Activated B cell treated with CpG ODN at 0.5 μM for 24 hours (primary cell): ENCODE measurements at places on chromosomes 5 and 9. TPM values are rescaled to one million over a fixed set of nuclear protein-coding genes. Genes with fewer than 3 reads are reported as not detected.

- DNase-seq = no peak
These were observed 3.7 kb upstream of the HOMER1 start for GRCh38 chr5:79517601-79518000.

- DNase-seq = no peak
These were observed 220.4 kb downstream of the MAPKAP1 start for GRCh38 chr9:125486576-125486975.

DNA sequence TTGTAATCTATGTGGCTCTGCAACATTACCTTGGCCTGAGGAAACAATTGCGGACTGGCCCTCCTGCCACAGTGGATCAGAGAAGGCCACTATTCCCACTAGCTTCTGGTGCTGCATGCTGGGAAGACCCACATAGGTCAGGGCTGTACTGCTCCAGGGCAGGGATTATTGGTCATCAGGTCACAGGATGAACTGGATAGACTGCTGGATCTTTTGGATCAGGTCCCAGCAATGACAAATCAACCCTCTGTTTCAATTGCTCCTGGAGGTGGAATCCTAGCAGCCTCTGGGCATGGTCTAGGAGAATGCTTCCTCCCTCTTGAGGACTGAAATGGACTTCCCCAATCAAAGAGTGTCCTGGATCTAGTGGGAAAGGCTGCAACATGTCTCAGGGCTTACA, 66.7 kb upstream of the PHF24 start:
- no peak for DNase-seq

The ORM2 gene
- total RNA-seq = not detected in 2 replicates

DNA sequence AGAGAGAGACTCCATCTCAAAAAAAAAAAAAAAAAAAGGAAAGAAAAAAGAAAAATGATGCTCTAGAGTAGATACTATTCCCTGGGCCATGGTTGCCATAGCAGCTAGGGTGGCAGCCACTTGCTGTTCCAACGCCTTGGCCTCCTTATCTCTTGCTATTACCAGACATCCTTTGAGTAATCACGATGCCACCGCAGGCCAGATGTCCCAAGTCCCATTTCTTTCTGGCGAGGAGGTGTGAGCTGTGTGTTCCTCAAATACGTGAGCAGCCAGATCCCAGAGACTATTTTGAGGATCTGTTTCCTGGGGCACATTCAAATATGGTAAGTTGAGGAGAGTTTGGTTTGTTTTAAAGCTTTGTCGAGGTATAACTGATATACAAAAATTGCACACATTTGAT, 23.4 kb upstream of the GFPT2 start:
- no peak for DNase-seq

DNA sequence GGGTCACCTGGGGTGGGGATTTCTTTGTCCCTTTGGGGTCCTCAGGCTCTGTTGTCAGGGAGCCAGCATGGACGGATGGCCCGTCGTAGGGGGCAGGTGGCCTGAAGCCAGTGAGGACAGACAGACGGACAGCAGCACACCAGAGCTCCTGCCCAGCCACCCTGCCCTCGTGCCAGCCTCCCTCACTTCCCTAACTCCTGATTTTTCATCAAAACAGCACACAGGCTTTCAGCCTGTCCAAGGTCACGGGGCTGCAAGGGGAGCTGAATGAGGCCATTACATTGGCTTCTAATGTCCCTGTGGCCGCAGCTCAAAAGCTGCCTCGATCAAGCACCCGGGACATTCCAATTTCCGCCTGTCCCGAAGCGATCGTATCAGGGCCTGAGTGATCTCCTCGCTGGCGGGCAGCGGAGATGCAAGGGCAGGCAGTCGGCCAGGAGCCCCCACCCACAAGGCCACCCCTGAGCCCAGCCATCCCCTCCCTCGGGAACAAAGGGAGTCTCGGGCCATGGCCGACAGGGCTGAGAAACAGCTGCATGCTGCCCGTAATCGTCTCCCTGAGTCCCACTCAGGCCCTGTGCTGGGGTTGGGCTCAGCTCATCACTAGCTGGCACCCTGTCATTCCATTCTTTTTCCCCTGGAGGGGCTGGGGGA, 50.5 kb upstream of the RNU6ATAC start:
- no peak for DNase-seq

DNA sequence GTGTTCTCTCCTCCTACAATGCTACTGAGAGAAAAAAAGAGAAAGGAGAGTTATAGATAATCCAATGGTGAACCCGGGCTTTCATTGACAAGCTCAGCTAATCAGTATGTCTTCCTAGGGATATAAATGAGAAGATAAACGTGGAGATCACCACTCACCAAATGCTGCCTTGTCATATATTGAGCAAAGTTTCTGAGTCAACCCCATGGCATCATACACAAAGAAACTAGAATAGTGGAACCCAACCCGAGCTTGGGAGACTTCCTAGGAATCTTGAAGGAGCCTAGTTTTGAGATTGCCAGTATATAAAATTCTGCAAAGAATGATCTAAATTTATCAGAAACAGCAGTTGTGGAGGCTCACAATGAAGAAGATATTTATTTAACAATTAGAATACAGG, 47.8 kb downstream of the PTPN3 start:
- no peak for DNase-seq

The FCN2 gene
- total RNA-seq = not detected in 2 replicates

DNA sequence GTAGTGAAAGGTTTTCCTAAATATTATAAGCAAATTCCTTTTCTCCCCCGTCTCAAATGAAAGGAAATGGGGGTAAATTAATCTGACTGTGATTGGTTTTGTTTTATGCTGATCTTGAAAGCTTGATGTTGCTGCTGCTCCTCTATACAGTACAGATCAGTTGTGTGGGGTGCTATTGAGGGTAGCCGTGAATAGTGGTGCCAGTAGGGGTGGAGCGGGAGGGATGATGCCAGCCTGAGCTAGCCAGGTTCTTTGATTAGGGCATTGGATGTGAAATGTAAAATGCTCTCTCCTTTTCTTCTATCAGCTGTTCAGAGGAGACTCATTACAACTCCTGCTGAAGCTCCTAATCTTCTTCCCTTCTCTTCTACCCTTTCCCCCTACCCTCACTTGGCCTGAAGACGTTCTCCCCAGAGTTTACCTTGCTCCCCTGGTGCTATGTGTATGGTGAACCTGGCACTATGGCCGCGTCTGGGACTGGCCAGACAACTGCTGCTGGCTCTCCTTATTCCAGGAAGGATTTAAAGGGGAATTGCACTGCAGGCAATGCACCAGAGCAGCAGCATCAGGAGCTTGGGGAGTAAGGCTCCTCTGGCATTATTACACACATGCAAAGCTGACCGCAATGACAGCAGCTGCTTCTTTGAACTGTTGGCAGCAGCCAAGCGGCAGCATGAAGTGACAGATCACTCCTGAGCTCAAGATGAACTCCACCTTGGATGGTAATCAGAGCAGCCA, 566 bp downstream of the GPR21 start:
- DNase-seq = no peak

- DNase-seq = no peak
These were observed 79.3 kb downstream of the PPP2R2B start for GRCh38 chr5:146799231-146799630.

DNA sequence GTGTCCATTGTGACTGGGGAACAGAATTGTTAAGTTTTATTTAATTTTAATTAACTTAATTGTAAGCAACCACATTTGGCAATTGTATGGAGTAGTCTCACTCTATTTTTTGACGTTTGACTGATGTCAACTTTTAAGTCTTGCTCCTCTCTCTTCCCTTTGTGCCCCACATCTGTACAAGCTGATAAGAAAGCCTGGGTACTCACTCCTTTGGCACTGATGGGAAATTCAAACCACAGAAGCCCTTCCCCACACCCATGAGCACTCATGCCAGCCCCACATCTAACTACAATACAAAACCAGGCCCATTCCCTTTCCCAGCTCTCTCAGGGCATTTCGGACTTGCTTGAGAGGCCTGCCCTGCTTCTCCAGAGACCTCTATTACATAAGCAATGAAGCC, 451.5 kb upstream of the KIF2A start:
- no peak for DNase-seq

DNA sequence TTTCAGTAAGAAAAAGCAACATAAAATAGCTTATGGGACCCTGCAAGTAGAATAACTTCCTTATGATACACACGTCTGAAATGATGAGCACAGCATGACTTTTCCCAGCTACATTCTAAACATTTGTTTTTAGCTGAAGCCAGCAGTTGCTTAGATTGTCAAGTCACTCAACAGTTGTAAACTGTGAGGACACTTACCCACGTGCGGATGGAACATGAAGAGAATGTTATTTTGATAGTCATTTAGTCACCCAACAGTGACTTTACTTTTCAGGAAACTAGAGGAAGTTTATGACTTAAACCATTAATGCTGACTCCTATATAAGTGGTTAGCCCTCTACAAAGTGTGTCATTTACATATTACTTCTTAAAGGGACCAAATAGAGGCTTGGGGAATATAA, 3.0 kb downstream of the HACD4 start:
- DNase-seq = no peak

The COQ4 gene
- total RNA-seq = 36.2 and 45.6 TPM in 2 replicates

The KIAA0825 gene
- total RNA-seq = 1.4 and 2.3 TPM in 2 replicates

The CCL28 gene
- total RNA-seq = 10.7 and 11.6 TPM in 2 replicates

DNA sequence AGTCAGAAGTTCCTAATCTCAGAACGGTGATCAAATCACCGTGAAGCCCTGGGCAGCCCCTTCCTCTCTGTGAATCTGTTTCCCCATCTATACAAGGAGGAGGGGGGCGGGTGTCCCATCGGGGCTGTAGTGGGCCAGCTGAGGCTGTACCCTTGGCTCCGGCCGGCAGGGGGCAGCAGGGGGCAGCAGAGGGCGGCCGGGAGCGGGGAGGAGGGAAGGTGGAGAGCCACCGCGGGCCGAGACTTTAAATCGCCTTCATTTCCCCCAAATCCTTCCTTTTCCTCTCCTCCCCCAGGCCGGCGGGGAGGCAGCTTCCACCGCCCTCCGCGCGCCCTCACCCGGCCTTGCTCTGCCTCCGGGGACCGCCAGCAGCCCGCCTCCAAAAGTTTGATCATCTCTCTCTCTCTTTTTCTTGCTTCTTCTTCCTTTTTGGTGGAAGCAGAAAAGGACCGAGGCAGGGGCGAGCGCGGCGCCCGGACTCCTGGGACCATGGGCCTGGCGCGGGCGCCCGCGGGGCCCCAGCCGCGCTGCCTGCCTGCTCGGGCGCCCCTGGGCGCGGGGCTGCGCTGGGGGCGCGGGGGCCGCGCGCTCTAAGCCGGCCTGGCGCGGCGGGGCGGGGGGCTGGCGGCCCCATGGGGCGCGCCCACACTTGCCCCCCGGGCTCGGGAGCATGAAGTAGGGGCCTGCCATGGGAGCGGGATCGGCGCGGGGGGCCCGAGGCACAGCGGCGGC, at the start of gene COL27A1:
Gene COL27A1 (plus strand): TSS at position 275 of the 732 bp plus-strand sequence. CDS start 414 bp downstream, at position 689.
- peak; percentile 74 for DNase-seq
